ENCODE measurements at places on chromosomes 1 and 21.

GRCh38 chr1:167016100-167016750, 27.1 kb downstream of the MAEL start:
- no peak for DNase-seq

DNA sequence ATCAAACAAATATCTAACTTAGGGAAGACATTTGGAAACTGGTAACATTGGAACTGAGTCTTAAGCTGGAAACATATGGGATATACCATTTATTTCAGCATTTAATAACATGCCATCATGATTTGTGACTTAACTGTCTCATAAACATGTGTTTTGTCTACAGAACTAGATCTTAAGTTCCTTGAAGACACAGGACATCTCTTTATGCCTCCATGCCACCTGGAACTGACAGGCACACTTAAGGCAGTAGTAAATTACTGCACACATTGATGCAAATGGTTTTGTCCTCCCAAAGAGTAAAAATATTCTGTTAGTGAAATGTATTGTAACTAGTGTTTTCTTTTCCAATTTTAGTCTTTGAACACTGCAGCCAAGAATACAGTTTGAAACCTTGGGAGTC, 1.6 kb upstream of the EXO1 start:
- no peak for DNase-seq

DNA sequence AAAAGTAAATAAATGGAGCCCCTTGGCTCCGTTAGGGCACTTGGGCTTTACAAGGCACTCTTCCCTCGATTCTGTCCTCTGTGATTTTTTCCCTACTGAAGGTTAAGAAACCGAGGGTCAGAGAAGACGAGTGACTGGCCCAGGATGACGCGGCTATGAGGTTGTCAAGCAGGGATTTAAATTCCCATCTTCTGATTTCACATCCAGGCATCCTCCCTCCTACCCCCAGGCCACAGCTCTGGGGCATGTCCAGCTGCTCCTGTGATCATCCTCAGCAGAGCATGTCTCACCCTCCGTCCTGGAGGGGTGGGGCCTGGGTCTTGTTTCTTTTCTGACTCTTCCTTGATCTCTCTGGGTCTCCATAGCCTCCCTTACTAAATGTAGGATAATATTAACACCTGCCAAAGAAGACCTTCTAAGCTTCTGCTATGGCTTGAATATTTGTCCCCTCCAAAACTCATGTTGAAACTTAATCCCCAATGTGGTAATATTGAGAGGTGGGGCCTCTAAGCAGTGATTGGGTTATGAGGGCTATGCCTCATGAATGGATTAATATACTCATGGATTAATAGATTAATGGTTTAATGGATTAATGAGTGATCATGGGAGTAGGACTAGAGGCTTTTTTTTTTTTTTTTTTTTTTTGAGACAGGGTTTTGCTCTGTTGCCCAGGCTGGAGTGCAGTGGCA, 4.6 kb downstream of the CRYBG2 start:
- DNase-seq, result no peak

- no peak for DNase-seq
These were observed 91.9 kb downstream of the URB2 start for GRCh38 chr1:229717786-229718576.

- DNase-seq, result no peak
These were observed 533.3 kb downstream of the PTBP2 start for GRCh38 chr1:97254731-97255463.

DNA sequence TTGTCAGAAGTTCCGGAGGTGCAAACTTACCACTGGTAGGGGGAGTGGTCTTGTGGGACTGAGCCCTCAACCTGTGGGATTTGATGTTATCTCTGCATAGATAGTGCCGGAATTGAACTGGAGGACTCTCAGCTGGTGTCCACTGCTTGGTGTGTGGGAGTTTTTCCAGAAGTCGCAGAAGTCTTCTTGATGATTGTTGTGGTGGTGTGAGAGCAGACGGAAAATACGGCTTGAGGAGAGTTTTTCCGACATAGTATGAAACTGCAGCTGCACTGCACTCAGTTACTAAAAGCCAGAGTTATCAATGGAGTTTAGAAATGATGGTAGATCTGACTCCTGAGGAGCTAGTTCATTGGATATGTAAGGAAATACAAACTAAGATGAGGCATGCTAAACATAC, 14.9 kb downstream of the RGS5 start:
- DNase-seq, result no peak

- DNase-seq, result no peak
These were observed 29.0 kb downstream of the POU2F1 start for GRCh38 chr1:167249702-167250101.

- no peak for DNase-seq
These were observed 68.6 kb upstream of the COG2 start for GRCh38 chr1:230573658-230574057.

DNA sequence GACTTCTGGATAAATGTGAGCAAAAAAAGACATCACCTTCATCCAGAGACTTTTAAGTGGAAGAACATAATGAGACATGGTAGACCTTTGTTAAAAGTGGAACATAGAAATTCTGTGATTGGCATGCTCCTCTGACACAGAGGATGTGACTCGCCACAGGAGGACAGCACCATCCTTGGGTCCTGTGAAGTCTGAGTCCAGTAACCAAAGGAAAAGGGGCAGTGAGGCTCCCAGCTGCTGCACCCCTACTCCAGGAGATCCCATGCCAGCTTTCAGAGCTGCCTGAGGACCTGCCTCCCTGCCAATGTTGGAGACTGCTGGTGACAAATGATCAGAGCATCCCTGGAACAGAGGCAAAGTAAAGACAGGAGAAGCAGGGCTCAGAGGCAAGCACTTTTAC, 136.2 kb downstream of the BRINP2 start:
- no peak for DNase-seq

GRCh38 chr1:110130989-110131388, 18.7 kb downstream of the UBL4B start:
- no peak for DNase-seq

DNA sequence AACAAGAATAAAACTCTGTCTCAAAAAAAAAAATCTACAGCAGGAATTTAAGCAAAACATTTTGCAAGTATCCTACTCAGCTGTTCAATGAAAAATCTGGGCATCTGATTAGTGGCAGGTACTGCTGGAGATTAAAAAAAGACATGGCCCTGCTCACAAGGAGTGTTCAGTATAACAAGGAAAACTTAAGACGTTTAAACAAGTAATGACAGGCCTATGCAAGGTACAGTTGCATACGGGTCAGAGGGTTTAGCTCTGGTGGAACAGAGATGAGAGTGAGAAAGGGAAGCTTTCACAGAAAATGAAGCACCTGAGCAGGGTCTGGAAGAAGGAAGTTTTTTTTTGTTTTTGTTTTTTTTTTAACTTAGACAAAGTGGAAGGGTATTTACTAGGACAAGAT, 23.0 kb downstream of the SNRNP40 start:
- no peak for DNase-seq

DNA sequence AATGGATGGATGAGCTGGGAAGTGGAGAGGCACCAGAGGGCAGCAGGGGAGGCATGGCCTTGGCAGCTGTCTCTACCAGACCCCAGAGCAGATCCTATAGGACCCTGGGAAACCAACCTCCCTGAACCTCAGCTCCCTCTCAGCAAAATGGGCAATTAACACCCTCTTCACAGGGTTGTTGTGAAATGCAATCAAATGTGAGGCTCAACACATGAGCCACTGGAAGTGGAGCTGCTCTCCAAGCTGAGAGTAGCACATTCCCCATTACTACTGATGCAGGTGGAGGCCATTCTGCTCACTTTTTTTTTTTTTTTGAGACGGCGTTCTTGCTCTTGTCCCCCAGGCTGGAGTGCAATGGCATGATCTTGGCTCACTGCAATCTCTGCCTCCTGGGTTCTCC, 6.5 kb upstream of the SYNC start:
- DNase-seq, result no peak

- DNase-seq, result no peak
These were observed 21.6 kb downstream of the ARMH1 start for GRCh38 chr1:44696101-44696500.

DNA sequence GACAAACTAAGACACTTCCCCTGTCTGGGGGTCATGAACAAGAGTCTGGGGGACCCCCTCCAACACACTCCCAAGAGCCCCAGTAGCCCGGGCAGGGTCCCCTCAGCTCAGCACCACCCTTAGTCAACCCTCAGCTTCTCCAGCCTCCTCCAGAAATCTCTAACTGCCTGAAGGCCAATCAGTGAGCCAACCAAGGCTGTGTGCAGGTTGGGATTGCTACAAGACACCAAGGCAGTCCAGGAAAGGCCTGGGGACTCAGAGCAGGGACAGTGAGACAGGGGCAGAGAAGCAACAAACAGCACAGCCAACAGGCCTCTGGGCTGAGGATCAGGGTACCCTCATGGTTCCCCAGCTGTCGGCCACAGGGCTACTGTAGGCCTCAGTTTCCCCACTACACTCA, 13.3 kb downstream of the SMIM12 start:
- no peak for DNase-seq

GRCh38 chr1:77348549-77348948, 66.7 kb downstream of the AK5 start:
- DNase-seq, result no peak

GRCh38 chr1:4596486-4596885, 57.9 kb upstream of the AJAP1 start:
- DNase-seq, result no peak

- DNase-seq, result peak; percentile 16
These were observed 20.8 kb downstream of the KCNJ15 start for GRCh38 chr21:38277501-38278131.

- DNase-seq, result no peak
These were observed 119.8 kb downstream of the SIK1 start for GRCh38 chr21:43306911-43307676.

DNA sequence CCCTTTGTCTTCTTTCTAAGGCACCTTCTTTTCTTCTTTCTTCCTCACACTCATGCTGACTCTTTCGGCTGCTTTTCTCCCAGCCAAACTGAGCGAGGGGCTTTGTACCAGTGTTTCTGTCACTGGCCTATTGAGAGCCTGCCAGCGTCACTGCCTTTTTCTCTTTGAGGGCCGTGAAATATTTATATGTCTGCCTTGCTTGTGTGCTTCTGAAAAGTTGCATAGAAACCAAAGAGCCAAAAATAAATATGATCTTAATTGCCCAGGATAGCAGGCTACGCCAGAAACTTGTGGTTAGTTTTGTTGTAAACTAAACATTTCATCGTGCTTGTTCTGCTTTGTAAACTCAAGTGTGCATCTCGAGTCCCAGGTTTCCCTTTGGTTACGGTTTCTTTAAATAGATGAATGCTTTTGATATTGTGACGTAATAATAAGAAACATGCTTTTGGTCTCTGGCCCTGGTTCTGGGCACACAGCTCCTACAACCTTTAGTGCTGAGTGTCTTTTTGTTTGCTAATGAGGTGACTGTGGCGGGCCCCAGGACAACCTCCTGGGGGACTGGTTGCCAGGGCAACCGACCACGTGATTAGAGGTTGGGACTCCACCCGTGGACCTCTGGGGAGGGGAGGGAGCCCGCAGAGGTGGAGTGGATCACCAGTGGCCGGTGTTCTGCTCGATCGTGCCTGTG, 10.8 kb downstream of the SLC37A1 start:
- no peak for DNase-seq

DNA sequence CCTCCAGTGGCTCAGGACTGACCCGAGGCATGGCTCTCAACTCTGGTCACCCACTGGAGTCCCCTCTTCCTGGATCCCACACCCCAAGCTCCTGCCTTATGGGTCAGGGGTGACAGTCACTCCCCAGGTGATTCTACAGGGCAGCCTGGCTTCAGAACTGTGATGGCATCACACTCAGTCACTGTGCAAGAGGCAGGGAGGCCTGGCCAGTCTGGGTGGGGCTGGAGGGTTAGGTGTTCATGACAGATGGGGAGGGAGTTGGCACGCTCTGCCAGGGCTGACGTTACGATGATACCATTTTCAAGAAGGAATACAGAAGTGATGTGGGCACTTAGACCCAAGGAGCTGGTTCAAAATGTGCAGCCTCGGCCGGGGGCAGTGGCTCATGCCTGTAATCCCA, 25.2 kb upstream of the ABCG1 start:
- DNase-seq, result no peak

DNA sequence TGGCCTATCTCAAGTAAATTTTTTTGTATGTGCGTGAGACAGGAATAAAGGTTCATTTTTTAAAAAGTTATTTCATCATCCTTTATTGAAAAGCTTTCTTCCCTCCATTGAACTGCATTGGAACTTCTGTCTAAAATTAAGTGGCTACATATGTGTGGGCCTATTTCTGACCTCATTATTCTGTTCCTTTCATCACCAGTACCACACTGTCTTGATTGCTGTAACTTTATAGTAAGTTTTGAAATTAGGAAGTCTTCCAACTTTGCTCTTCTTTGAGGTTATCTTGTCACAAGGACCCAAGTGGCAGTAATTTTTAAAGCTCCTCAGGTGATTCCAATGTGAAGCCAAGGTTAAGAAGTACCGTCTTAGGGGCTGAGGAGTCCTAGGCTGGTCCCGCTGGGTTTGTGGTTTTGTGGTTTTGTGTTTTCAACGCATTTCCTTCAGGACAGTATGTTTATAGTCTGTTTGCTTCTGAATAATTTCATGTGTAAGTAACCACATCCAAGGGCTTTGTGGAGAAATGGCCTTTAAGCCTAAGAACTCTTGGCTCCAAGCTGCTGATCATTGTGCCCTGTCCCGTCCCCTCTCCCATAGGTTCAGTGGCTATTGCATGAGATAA, 12.4 kb upstream of the SCAF4 start:
- DNase-seq, result no peak

- DNase-seq, result no peak
These were observed 76.4 kb downstream of the GABPA start for GRCh38 chr21:25811186-25811585.

DNA sequence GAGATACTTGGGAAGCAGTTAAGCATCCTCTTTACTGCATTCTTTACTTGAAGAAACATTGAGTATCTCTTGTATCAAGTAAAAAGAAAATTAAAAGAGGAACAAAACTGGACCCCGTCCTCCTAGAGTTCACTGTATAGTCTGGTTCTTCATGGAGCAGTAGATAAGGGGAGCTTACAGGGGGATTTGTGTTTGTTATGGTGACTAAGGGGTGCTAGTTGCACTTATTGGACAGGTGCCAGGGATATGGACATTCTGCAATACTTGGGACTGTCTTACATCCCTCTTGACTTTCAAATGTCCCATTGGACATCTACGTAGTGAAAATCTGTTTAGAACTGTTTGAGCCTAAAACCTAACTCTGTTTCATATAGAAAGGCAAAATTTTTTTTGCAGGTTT, 67.2 kb downstream of the ALG14 start:
- DNase-seq, result no peak

- no peak for DNase-seq
These were observed 85.7 kb upstream of the KRTAP19-8 start for GRCh38 chr21:31124010-31124409.

GRCh38 chr21:31548688-31549087, 110.8 kb upstream of the SOD1 start:
- no peak for DNase-seq

DNA sequence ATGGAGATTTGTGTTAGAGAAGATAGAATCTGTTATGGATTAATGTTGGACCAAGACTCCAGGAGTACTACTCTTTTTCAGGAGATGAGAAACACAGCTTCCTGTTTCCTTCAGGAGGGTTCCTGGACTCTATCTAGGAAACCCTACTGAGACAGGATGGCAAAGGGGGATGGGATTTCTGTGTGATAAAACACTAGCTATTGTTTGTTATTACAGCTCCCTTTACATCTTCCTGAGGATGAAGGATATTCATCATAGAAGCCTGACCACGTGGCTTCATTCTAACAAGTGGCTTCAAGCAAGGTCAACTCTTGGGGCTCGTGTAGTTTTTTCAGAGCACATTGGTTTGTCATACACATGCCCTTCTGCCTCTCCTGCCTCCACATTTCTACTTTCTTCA, 33.3 kb downstream of the RGL1 start:
- no peak for DNase-seq

GRCh38 chr1:150971583-150972416, 2.8 kb downstream of the CERS2 start:
- no peak for DNase-seq

GRCh38 chr1:16146279-16147155, 9.4 kb downstream of the EPHA2 start:
- no peak for DNase-seq
